ENCODE measurements at places on chromosomes 7 and 10.

DNA sequence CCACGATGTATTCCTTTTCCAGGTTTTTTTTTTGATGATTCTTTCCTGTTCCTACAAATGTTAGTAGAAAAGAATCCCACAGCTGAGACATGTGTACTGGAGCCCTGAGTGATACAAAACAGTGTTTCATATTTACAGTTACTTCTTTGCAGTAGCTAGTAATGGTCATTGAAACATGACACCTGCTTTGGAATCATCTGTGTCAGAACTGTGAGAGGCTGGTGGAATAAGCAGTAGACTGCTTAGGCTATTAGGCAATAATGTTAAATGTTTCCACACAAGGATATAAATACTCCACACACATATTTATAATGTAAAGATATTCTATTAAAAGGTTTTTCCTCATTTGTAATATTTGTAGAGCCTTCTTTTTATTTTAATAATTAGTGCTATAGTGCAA lies 394.0 kb downstream of the THSD7A start:
- no peak for DNase-seq

DNA sequence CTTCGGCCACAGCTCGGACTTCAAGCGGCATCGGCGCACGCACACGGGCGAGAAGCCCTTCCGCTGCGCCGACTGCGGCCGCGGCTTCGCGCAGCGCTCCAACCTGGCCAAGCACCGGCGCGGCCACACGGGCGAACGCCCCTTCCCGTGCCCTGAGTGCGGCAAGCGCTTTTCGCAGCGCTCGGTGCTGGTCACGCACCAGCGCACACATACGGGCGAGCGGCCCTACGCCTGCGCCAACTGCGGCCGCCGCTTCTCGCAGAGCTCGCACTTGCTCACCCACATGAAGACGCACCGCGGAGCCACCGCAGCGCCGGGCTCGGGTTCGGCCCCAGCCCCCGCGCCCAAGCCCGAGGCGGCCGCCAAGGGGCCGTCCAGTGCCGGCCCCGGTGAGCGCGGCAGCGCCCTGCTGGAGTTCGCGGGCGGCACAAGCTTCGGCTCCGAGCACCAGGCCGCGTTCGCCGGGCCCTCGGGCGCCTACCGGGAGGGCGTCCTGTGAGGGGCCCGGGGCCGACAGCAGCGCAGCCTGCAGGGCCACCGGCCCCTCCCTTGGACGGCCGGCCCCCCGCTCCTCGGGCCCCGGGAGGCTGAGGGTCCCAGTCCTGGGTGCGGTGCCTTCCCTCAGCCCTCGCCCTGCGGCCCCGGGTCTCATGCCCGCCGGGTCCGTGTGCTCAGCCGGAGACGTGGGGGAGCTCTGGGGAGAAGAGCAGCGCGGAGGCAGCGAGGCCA lies 17.2 kb downstream of the ZNF316 start:
- DNase-seq: no peak

DNA sequence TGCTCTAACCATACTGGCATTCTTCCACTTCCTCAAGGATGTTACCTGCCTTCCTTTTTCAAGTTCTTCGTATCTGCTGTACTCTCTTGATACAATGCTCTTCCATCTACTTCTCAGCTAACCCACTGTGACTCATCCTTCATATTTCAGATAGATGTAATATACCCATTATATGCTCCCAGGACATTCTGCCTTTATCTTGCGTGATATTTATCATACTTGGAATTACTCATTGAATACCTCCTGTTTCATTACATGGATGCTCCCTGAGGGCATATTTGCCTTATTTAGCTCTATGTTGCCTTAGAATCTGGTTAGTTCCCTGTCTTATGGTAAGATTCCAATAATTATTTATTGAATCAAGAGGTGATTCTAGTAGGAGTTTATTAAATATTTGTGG lies 706.4 kb downstream of the SORCS3 start:
- DNase-seq: no peak

GRCh38 chr10:71243756-71244395 lies 31.5 kb downstream of the UNC5B start:
- no peak for DNase-seq

GRCh38 chr7:1846331-1847065 lies 176.4 kb downstream of the ELFN1 start:
- DNase-seq: peak; percentile 74

All from fibroblast of skin of scalp (primary cell).